ENCODE measurements at places on chromosomes 3 and 15.

DNA sequence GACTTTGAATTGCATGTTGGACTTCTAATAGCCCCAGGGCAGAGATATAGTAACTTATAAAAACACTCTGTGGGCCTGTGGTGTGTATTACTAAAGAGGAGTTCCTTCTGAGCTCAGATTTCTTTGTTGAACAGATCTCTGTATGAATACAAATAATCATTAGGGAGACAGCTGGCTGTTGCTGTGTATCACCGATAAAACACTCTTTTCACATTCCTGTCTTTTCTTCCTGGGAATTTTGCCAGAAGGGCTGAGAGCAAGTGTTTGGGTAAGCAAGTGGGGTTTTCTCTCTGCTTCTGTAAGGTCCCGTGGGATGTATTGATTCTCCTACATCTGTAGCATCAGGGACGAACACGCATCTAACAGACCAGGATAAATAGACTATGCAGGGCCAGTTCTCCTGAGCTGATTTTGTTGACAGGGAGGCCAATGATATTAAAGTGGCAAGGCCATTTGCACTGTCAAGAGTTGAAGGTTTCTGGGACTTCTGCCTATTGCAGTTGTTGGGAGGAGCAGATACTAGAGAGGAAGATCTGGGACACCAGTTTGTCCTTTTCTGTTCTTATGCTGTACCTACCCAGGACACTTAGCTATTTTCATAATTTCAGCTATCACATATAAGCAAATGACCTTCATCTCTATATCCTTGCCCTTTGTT, 225.9 kb upstream of the CD96 start:
- DNase-seq = no peak

GRCh38 chr3:24225385-24225950, 269.2 kb downstream of the THRB start:
- DNase-seq = no peak

- DNase-seq = no peak
Observed at GRCh38 chr3:184042617-184043016, 10.2 kb upstream of the HTR3C start.

DNA sequence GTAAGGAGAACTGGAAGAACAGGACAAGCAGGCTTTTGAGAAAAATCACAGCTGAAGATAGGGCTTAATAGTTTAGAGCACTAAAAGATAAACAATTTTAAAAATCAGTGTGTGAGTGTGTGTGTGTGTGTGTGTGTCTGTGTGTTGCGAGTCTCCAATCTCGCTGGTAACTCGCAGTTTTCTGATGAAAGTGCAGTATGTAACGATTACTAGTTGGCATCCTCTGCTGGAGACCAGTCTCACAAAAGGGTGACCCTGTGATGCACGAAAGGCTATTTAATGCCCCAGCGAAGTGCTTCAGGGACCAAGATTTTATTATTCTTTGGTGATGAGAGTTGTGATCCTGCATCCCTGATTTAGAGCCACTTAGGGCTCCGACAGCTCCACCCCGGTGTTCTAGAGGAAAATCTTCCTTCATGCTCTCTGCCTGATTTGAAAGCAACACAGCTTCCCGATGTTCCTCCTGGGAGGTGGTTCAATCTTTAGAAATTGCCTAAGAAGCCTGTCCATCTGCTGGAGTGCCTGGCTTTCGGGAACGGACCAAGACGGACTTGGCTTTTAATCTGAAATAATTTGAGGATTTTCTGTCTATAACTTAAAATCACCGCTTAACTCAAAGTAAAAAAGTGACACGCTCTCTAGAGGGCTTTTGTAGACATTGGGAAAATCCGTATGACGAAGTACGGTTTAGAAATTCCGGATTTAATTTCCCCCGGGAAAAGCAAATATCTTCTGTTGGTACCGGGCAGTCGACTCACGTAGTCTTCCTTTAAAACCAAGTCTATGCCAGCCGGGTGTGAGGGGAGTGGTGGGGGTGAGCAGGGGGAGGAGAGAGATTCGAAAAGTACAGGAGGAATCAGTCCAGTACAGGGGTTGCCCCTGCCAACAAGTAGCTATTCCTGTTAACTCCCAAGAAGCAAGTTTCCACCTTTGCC, 1.1 kb upstream of the ALCAM start:
- DNase-seq = no peak

DNA sequence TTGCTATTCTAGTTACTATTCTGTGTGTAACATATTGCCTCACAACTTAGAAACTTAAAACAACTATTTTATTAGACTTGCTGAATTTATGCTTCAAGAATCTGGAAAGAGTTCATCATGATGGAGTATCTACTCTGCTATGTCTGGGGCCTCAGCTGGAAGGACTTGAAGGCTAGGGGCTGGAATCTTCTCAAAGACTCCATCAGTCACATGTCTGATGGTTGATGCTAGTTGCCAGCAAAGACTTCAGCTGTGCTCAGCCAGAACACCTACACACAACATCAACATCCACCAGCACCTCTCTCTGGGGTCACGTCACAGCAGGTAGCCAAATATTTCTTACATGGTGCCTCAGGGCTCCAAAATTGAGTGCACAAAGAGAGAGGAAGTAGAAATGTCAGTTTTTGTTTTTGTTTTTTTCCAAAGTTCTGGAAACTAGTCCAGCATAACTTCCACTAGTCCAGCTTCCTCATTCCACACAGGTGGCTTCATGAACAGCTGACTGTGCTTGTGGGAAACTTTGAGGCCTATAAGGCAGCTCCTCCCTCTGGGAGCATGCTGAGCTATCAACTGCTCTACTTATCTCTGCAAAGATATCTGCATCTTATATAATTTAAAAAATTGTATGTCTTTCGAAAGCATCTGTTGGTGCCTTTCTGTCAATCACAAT, 325.4 kb upstream of the AGTR1 start:
- no peak for DNase-seq

DNA sequence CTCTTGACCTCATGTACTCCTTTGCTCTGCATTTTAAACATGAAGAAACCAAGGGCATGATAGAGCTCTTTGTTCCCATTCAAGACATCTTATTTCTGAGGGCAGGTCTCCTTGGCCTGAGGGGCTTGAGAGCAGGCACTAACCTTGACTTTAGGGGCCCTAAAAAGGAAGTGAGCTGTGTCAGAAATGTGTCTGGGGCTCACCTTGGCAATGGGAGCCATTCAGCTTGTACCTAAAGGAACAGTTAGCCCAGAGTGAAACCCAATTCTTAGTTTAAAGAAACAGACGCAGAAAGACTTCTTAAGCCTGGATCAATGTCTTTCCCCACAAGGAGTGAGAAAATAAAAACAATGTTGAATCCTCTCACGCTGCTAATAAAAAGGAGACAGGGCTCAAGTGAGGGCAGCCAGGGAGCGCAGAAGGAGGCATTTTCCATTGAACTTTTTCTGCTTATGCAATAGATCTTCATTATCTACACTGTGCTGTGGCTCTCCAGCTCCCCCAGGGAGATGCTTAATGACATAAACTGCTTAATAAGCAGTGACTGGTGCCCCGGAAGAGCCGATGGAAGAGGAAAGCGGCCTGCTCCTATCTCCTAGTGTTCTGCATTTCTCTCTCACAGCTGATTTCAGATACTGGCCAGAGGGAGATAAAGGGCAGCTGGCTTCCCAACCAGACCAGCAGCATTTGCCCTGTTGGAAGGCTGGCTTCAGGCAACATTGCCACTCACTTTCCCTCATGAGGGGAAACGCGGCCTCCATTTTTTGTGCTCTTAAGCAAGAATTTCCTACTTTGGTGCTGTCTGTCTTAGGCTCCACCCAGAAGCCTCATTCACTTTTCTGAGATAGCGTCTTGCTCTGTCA, 152.0 kb downstream of the OPA1 start:
- no peak for DNase-seq

DNA sequence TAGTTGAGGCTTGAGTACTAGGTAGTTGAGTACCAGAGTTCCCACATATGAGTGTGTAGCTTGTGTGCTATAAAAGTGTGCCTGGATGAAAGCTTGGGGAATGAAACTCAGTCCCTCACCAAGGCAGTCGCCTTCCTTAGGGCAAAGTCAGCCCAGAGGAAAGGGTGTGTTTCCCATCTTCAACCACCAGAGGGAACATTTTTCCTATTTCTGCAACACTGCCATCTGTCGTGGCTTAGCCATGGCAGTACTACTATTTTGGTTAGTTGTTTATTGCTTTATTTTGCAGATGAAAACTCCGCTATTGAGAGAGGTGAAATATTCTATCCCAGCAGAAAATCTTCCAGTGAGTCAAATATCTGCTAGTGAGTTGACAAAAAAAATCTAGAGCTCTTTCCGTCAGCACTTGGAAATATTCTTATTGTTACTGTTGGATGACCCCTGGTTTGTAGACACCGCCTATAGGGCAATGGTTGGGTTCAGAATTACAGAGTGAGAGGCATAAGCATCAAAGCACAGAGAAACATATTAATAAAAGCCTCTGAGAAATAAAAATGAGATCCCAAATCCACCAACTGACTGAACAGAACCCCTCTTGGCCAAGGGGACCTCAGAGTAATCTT, 239.9 kb downstream of the CPNE4 start:
- no peak for DNase-seq

- DNase-seq = no peak
Observed at GRCh38 chr3:50318615-50319014, 3.9 kb downstream of the HYAL2 start.

DNA sequence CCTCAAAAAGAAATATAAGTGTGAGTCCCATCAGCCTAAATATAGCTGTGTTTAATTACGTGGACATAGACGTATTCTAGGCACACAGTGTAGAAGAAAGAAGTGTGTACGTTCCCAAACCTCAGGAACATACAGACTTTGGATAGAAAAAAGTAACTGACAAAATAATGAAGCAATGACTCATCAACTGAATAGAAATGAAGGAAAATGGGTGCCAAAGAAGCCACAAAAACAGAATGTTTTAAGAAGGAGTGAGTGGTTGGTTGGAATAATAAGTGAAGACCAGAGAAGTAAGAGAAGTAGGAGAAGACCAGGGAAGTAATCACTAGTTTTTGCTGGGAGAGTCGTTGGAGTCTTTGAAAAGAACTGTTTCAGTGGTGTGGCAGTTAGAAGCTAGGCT, 518.1 kb downstream of the ROBO1 start:
- no peak for DNase-seq

DNA sequence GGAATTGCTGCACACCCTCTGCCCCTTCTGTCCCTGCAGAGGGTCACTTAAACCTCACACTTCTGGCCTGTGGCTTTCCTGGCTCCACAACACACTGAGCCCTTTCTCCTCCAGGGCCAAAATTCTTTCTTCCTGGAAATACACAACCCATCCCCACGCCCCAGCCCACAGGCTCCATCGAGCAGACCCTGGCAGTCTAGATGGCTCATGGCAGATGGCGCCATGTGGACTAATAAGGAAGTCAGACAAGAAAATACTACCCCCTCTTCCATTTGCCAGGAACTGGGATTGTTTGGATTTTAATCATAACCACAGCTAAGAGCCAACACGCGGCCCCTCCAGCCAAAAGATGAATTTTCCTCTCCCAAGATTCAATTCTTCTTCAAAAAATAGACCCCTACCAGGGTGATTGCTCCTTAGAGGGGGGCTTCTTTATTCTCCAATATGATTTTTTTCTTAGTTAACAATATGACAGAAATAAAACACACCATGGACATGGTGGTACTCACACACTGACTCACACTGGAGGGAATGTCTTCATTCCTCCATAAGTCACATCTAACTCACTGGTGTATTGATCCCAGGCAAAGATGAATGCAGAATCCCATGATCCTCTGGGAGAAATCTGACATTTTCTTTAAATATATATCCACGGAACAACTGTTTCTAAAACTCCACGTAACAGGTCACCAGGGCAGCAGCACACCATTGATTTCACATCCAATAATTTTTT, 111.5 kb downstream of the NTRK3 start:
- DNase-seq = no peak

All from cortex of kidney (tissue), 1 donor.